ENCODE measurements at places on chromosomes 12 and 14.

- DNase-seq: no peak
Measured at GRCh38 chr12:28909291-28909690, 239.8 kb upstream of the FAR2 start.

DNA sequence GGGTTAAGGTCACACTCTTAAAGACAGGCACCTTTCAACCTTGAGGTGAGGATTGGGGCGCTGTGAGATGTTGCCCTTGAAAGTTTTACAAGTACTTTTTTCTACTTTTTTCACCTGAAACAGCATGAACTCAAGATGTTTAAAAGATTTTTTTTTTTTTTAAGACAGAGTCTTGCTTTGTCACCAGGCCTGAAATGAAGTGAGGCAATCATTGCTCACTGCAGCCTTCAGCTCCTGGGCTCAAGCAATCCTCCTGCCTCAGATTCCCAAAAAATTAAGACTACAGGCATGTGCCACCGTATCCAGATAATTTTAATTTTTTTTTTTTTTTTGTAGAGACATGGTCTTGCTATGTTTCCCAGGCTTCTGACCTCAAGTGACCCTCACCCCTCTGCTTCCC lies 243.9 kb downstream of the DIO2 start:
- DNase-seq: no peak

DNA sequence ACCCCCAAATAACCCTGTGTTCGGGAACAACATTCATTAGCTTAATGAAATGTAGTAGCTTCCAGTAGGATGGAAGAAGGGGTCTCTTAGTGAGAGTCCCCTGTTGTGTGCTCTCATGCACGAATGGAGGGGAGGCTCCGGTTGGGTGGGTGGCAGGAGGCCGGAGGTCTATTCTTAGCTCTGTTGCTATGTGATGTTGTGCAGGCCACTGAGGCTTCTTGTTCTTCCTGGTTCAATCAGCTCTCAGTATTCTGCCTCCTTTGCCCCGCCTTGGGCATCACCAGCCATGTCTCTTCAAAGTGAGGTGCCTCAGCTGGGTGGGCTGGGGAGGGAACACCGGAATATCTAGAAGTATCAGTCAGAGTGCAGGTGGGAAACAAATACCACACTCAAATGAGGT lies 50.8 kb downstream of the KCNA1 start:
- no peak for DNase-seq

DNA sequence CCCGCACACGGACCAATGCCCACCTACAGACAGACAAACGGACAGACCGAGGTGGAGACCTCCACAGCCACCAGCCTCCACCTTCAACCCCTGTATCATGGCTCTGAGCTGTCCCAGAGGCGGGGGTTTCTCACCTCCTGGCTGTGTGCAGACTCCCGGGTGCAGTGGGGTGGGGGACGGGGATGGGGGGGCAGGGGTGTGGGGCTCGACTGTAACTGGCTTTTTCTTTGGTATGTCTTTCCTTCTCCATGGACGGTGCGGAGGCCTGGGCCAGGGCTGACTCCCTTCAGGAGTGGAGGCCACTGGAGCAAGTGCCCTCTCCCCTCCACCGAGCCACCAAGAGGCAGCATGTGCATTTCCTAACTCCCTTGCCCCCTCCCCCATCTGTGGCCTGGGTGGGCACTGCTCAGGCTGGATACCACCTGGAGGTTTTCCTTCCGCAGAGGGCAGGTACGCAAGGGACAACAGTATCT lies 122.6 kb downstream of the ESRRB start:
- no peak for DNase-seq

- DNase-seq: no peak
Measured at GRCh38 chr14:103533137-103533998, 4.4 kb downstream of the TRMT61A start.

Measured in Peyer's patch (tissue), 4 donors.